ENCODE measurements at places on chromosomes 7 and 10.

DNA sequence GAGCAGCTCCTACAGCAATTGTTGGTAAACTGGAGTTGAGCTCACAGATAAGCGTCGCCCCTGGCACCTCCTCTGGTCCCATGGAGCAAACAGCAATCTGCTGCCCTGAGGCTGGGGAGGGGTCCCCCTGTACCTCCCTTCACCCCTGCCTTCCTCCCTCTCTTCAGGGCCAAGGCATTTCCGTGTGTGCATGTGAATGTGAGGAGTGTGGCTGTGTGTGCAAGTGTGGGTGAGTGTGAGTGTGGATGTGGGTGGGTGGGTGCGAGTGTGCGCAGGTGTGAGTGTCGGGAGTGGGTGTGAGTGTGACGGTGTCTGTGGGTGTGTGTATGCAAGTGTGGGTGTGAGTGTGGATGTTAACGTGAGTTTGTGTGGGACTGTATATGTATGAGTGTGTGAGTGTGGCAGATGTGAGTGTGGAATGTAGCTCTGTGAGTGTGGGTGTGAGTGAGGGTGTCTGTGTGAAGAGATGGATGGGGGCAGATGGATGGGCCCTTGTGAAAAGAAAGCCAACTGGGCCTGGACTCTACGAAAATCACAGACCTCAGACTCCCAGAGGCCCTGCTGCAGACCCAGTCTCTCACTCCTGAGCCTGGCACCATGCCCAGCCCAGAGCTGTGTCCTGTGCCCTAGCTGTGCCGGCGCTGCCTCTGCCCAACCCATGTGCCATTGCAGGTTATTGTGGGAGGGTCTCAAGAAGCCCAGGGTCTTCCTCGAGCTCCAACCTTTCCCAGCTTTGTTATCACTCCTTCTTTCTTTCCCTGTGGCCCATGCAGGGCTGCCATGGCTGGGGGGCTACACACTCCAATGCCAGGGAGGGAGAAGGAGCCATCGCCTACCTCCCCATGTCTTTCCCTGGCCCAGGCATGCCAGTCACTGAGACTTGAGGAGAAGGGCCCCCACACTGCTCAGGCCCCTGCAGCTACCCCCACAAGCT lies 73.9 kb downstream of the GRID1 start:
- no peak for DNase-seq

- DNase-seq = peak; percentile 28
Observed at GRCh38 chr7:96026611-96027010, 254.3 kb downstream of the DYNC1I1 start.

- DNase-seq = no peak
Observed at GRCh38 chr7:609365-609764, 89.7 kb upstream of the PDGFA start.

GRCh38 chr10:89975771-89976170 lies 274.4 kb downstream of the KIF20B start:
- no peak for DNase-seq

- no peak for DNase-seq
Observed at GRCh38 chr7:299628-300027, 9.7 kb downstream of the FOXL3 start.

GRCh38 chr7:105673367-105674084 lies 92.2 kb upstream of the EFCAB10 start:
- DNase-seq = no peak

DNA sequence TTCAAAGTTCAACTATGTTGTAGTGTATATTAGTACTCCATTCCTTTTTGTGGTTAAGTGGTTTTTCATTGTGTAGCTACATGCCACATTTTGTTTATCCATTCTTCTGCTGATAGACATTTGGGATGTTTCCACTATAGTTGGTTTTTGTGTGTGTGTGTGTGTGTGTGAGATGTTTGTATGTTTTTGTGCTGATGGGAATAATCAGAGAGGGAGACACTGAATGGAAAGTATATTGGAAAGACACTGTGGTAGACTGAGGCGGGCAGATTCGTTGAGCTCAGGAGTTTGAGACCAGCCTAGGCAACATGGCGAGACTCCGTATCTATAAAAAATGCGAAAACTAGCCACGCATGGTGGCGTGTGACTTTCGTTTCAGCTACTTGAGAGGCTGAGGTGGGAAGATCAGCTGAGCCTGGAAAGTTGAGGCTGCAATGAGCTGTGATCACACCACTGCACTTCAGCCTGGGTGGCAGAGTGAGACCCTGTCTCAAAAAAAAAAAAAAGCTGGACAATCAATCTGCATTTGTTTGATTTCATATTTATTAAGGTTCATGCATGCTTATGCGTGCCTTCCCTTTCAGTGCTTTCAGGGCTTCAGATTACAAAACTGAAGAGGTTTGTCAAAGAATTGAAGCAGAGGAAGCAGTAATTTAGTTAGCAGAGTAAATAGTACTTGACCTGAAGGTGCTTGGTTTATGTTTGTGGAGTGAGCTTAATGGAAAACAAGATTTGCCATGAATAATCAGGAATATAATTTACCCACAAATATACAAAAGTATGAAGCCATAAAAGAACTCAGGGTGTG lies 14.7 kb downstream of the SEC24C start:
- no peak for DNase-seq

- no peak for DNase-seq
Observed at GRCh38 chr7:151062399-151063211, 3.2 kb downstream of the SLC4A2 start.

- no peak for DNase-seq
Observed at GRCh38 chr7:130148561-130148960, 56.6 kb downstream of the TMEM209 start.

DNA sequence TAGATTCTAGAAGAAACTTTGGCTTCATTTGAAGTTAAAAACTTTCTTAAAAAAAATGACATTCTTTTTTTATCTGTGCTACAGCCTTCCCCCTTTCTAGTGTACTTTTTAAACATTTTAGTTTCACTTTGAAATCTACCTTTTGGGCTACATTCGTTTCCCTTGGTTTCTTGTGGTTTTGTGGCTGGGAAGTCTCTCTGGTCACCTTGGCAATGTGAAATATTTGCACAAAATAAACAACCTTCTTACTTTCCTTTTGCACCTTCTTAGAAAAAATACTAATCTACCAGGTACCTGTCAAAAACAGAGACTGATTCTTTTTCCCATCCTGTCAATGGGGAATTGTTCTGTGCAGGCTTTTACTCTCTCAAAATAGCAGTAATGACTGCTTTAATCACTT lies 350.2 kb downstream of the GATA3 start:
- no peak for DNase-seq

DNA sequence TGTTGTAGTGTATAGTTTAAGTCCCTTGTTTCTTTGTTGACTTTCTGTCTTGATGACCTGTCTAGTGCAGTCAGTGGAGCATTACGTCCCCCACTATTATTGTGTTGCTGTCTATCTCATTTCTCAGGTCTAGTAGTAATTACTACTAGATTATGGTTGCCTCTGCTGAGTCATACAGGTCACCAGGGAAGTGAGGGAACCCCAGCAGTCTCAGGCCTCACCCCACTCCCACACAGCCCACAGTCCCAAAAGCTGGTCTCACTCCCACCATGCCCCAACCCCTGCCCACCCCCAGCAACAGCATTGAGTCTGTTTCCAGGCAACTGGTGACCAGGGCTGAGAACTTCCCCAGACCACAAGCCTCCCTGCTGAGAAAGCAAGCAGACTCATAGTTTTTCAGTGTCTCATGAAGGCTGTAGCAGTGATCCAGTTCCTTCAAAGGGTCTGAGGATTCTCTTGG lies 88.0 kb downstream of the PLXDC2 start:
- DNase-seq = peak; percentile 41

GRCh38 chr7:46115410-46115809 lies 194.3 kb upstream of the IGFBP3 start:
- DNase-seq = no peak

DNA sequence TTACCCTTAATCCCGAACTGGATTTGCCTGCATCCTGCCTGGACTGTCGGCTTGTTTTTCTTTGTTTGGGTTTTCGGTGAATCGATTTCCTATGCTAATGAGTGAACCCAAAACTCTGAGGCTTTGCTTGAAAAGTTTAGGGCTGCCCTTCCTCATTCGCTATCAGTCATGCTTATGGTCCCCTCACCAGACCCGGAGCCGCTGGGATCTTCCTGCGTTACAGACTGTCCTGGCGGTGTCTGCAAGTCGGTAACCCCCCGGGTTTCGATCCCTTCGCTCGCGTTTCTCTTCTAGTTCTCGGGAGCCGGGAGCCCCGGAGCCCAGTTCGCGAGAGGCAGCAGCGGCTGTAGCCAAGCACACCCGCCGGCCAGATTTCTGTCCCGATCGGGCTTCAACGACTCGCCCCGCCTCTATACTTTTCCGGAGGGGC lies 2.2 kb downstream of the EMX2 start:
- no peak for DNase-seq

- no peak for DNase-seq
Observed at GRCh38 chr7:123719197-123719721, 29.5 kb downstream of the WASL start.

GRCh38 chr7:9031386-9031785 lies 598.0 kb downstream of the NXPH1 start:
- no peak for DNase-seq

DNA sequence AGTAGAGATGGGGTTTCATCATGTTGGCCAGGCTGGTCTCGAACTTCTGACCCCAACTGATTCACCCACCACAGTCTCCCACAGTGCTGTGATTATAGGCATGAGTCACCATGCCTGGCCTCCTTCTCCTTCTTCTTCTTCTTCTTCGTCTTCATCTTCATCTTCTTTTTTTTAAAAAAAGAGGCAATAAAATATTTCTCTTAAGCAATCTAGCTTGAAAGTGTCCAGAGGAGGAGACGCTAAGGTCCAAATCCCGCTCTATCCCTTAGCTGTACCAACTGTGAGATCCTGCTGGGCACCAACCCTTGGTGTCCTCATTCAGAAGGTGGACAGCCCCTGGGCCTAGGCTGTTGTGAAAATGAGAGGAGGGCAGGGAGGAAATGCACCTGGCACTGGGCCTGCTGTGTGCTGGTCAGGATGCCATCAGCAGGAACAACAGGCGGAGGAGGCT lies 13.9 kb upstream of the PSAP start:
- DNase-seq = peak; percentile 71

GRCh38 chr7:6531492-6532279 lies 19.6 kb downstream of the GRID2IP start:
- DNase-seq = no peak

DNA sequence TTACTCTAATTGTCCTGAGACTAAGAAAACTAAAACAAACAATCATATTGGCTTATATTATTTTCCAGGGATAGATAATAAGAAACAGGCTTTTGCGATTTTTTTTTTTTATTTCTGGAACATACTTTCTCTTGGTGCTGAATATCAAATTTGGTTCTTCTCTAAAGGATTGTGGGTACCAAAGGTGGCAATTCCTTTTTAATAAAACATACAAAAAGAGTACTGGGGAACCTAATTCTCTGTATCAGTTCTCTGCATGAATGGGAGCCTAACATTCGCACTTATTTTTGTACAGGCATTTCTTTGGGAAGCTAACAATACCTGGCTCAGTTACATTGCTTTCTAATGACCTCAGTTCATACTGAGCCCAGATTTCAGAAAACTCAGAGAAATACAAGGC lies 32.8 kb downstream of the LRRC18 start:
- DNase-seq = no peak

DNA sequence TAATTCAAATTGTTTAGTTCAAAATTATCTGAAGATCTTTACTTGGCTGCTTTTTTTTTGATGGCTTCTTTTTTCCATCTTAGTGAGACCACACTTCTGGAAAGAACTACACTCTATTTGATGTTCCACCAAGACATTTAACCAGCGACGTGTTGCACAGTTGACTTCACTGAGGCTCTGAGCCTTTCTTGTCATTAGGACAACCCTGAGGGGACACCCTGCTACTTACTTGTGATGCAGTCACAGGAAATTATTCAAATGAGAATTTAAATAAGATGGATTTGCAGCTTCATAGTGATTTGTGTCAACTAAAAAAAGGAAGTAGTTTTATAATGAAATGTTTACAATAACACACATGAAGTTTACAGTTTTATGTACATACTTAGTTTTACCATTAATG lies 25.6 kb upstream of the PIK3CG start:
- DNase-seq = no peak

GRCh38 chr7:147282204-147282603 lies 1165.6 kb downstream of the CNTNAP2 start:
- no peak for DNase-seq

DNA sequence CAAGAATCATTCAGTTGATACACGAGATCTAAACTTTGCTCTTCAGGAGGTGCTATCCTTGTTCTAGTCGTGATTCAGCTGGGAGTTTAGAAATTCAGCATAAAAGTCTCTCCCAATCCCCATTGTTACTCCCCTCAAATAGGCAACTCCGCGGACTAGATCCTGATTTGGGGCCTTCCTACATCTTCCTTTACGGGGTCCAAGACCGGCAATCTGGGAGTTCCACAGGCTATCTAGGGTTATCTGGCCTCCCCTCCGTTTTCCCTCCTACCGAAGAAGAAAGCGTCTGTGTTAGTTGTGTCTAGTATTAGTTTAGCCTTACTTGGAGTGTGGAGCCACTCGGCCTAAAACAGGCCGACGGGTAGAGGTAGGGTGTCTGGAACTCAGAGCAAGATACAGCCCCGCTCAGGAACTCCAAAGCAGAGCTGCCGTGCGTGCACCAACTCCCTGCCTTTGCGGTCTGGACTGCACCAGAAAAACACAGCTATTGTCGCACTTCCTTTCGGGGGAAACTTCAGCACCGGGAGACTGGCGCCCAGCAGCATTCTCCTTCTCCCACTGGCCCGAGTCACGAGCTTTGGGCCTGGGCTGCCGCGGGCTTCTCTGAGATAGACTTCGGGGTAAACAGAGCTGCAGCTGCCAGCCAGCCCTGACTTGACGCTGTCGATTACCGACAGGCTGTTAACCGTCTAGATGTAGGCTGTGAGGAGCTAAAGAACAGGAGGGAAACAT lies 1.5 kb upstream of the DLX5 start:
- no peak for DNase-seq

- no peak for DNase-seq
Observed at GRCh38 chr7:83005410-83005809, 157.3 kb downstream of the PCLO start.

- DNase-seq = no peak
Observed at GRCh38 chr7:153023194-153023592, 263.6 kb downstream of the ACTR3B start.

GRCh38 chr10:73937333-73938043 lies 26.6 kb downstream of the PLAU start:
- no peak for DNase-seq

DNA sequence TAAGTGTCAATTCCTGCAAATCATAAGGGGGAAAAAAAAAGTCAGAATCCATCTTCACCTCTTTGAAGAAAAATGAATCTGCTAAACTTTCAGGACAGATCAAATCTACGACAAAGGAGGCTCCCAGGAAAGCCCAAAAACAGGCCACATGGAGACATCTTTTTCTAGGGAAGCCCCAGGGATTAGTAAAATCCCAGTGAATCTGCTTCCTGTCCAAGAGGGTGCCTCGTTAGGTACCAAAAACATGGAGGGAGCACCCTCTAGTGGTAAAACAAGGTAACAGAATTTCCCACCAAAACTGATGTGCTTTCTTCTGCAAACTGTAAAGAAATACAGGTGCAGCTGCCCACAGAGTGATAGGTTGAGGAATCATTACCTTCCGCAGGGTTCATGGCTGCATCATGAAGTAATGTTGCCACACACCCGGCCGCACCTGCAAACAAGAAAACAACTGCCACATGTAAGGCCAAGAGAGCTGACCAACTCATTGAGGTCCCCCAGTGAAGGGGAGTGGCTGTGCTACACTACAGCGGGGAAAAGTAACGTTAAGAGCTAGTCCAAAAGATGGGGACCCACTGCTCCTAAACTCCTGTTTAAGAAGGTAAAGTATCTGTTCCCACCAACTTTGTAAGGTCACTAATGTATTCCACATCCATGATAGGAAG lies 7.9 kb downstream of the SLC25A28 start:
- DNase-seq = peak; percentile 35

Measured in stromal cell of bone marrow (primary cell).